Activated T-cell treated with anti-CD3 and anti-CD28 coated beads, Interleukin-2, amount 50 U/mL, for 72 hours (primary cell): ENCODE measurements at places on chromosomes 16 and 17. TPM values are rescaled to one million over a fixed set of nuclear protein-coding genes. Genes with fewer than 3 reads are reported as not detected.

The C1QTNF1 gene
- total RNA-seq: 0.31 TPM

The KRTAP4-3 gene
- not detected for total RNA-seq

The CHST5 gene
- not detected for total RNA-seq

The PRR29 gene
- 0.96 TPM for total RNA-seq

The DPEP2 gene
- 11.4 TPM for total RNA-seq

DNA sequence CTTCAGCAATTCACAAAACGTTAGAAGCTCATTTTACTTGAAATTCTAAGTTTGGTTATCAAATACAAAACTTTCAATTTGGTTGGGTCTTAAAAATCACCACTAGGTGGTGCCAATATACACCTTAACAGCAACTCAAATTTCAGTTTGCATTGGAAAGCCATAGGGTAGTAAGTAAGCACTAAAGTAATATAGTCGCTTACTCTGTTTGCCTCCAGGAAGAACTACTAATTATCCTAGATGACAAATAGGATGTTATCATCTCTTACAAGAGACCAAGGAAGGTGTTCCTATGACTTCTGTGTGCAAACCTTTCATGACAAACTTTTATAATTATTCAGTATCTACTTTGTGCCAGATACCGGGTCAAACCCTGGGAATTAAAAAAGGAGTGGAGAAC is 93.3 kb downstream of the MYO1D start:
- H3K27me3 ChIP-seq: no peaks in the 10 kb centered on the region
- no peak overlapping the region for H3K27ac ChIP-seq
- no peaks in the 10 kb centered on the region for H3K4me1 ChIP-seq
- H3K4me3 ChIP-seq: no peak overlapping the region

DNA sequence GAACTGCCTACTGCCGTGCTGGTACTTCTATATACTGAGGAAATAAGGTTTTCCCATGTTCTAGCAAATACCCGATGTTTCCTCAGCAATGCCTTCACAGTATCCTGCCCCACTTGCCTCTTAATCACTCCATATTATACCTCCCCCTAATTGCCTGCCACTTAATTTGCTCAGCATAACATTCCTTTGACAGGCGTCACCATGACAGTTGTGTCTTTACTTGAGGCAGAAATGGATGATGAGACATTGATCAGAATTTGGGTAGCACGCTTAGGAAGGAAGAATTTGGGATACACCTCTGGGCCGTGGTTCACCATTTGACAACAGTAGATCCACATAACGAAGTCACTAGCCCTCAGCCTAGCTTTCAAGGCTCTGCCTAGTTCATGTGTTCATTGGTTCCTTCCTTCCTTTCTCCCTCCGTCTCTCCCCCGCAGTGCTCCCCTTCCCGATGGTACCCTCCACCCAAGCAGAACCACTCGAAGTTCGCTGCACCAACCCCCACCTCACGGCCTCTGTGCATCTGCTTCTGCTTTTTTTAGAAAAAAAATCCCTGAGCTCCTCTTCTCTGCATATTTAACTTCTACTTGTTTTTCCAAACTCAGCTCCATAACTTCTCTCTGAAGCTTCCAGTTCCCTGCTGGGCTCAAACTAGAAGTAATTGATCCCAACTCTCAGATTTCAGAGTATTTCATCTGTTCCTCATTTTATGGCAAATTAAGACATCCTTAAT is 19.4 kb downstream of the IQCK start:
- H3K4me3 ChIP-seq: no peak overlapping the region
- H3K27ac ChIP-seq: no peak overlapping the region
- H3K27me3 ChIP-seq: no peaks in the 10 kb centered on the region
- no peak for DNase-seq
- H3K36me3 ChIP-seq: no peaks in the 10 kb centered on the region

- H3K4me1 ChIP-seq: no peaks in the 10 kb centered on the region
- peaks cover 50% of the 10 kb centered on the region for H3K27me3 ChIP-seq
- H3K4me3 ChIP-seq: no peak overlapping the region
- no peak overlapping the region for H3K27ac ChIP-seq
These were observed 3.8 kb upstream of the NPTX1 start for GRCh38 chr17:80480248-80480647.

- H3K36me3 ChIP-seq: peaks cover 2% of the 10 kb centered on the region
- no peak overlapping the region for H3K27ac ChIP-seq
- H3K4me3 ChIP-seq: peak overlapping the region; percentile 89
- peaks cover 14% of the 10 kb centered on the region for H3K4me1 ChIP-seq
These were observed 435 bp downstream of the RPRML start for GRCh38 chr17:46978489-46979146.

- H3K4me1 ChIP-seq: peaks cover 28% of the 10 kb centered on the region
- H3K4me3 ChIP-seq: no peak overlapping the region
These were observed 2.6 kb downstream of the ENO3 start for GRCh38 chr17:4953451-4953961.

DNA sequence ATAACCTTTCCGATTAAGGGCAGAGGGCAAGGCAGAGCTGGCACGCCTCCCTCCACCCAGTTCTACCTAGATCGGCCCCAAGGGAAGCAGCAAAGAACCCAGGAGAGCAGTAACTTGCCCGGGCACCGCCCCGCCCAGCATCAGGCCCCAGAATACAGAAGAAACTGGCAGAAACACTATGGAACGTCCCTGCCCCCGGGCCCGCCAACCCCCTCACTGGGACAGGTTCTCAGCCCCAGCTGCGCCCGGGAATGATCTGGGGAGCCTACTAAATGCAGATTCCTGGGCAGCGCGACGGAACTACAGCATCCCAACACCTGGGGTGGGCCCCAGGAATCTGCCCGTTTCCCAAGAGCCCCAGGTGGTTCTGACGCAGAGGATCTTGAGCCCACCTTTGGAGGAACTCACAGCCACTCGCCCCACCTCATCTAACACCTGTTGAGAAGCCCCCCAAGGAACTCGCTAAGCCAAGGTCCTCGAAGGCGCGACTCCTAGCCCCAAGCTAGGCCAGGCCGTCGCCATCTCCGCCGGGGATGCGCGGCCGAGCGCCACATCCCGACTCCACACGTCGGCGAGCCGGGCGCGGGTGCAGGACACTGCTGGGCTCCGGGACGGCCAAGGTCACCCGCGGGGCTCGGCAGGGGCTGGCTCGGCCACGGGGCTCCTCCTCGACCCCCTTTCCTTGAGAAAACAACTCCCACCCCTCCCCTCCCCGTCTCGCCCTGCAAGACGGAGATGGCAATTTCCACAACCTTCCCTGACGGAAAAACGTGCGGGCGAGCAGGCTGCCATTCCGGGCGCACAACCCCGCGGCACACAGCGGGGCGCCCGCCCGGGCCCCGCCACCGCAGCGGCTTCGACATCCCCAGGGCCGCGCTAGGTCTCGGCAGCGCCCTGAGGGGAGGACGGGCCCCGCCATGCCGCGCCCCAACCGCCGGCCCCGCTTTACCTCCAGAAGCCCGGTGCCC is 913 bp downstream of the CDIP1 start:
- peak overlapping the region; percentile 43 for H3K27ac ChIP-seq
- H3K27me3 ChIP-seq: no peaks in the 10 kb centered on the region
- H3K4me1 ChIP-seq: peaks cover 51% of the 10 kb centered on the region

DNA sequence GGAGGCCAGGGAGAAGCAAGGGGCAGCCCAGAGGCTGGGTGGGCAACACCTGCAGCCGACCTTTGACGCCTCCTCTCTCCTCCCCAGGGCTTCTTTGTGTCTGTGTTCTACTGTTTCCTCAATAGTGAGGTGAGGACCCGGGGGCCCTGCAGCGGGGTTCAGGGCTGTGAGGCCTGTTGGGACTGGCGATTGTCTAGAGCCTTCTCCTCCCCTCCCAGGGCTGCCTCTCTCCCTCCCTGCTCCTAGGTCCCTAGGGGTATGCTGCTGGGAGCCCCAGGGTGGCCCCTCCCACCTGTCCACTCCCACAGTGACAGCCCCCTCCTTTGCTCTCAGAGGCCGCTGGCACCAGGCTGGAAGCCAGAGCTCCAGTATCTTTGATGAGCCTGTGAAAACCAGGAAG is 10.8 kb upstream of the SPPL2C start:
- no peak for DNase-seq
- no peak overlapping the region for H3K4me3 ChIP-seq
- no peak overlapping the region for H3K27ac ChIP-seq
- H3K36me3 ChIP-seq: no peaks in the 10 kb centered on the region

DNA sequence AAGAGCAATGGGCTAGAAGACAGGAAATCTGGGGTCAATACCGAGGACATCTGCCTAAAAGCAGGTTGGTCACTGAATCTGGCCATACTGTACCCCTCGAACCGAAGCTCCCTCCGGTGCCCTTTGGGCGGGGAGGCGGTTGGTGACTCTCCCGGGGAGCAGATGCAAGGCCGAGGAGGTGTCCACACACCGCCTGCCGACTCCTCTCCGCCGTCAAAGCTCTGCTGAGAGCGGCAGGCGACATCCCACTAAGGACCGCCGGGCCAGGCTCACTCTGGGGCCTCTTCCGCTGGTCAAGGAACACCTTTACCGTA is 458 bp downstream of the ZNF200 start:
- no peak for DNase-seq
- no peaks in the 10 kb centered on the region for H3K27me3 ChIP-seq
- peaks cover 32% of the 10 kb centered on the region for H3K36me3 ChIP-seq
- peak overlapping the region; percentile 93 for H3K4me3 ChIP-seq

- H3K36me3 ChIP-seq: no peaks in the 10 kb centered on the region
- no peaks in the 10 kb centered on the region for H3K27me3 ChIP-seq
- H3K4me3 ChIP-seq: no peak overlapping the region
- peaks cover 2% of the 10 kb centered on the region for H3K4me1 ChIP-seq
- H3K27ac ChIP-seq: no peak overlapping the region
- no peak for DNase-seq
These were observed 50.8 kb downstream of the DNAH17 start for GRCh38 chr17:78526231-78527025.

DNA sequence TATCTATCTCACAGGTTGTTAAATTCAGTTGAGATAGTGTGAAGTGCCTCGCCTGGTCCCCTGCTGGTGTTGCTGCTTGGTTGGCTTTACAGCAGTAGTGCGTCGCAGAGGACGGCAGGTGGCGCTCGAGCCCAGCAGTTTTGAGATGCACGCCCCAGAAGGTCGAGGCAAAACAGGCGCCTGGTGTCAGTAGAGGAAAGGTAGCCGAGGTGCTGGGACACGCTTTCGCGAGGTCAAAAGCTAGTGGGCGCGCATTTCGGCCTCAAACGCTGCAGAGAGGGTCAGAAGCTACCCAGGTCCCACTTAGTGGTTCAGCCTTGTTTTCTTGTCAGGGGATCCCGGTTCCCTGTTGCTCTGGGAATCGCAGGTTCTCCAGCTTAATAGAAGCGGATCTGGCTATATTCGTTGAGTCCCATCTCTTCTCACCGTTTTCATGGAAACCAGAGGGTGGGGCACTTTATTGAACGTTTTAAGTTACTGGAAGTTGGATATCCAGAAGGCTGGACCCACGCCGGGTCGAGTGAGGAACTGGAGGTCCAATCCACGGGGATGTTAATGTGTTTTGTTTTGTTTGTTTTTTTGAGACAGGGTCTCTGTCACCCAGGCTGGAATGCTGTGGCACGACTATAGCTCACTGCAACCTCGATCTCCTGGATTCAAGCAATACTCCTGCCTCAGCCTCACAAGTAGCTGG is 10.3 kb upstream of the ZFP90 start:
- H3K36me3 ChIP-seq: peaks cover 9% of the 10 kb centered on the region
- H3K27ac ChIP-seq: no peak overlapping the region
- peak; percentile 90 for DNase-seq
- no peaks in the 10 kb centered on the region for H3K27me3 ChIP-seq
- H3K4me1 ChIP-seq: peaks cover 26% of the 10 kb centered on the region

GRCh38 chr16:81337097-81337496 is 22.3 kb downstream of the GAN start:
- H3K4me3 ChIP-seq: peak overlapping the region; percentile 43
- H3K27me3 ChIP-seq: no peaks in the 10 kb centered on the region
- H3K36me3 ChIP-seq: peaks cover 16% of the 10 kb centered on the region
- peaks cover 39% of the 10 kb centered on the region for H3K4me1 ChIP-seq
- H3K27ac ChIP-seq: peak overlapping the region; percentile 59

- DNase-seq: no peak
- H3K36me3 ChIP-seq: no peaks in the 10 kb centered on the region
- no peak overlapping the region for H3K27ac ChIP-seq
- no peaks in the 10 kb centered on the region for H3K27me3 ChIP-seq
- H3K4me1 ChIP-seq: peaks cover 45% of the 10 kb centered on the region
These were observed 223.5 kb downstream of the SPECC1 start for GRCh38 chr17:20232611-20233010.

GRCh38 chr17:22511431-22511830 is 819.1 kb downstream of the KCNJ18 start:
- H3K36me3 ChIP-seq: peaks cover 3% of the 10 kb centered on the region
- H3K27me3 ChIP-seq: no peaks in the 10 kb centered on the region
- DNase-seq: no peak
- H3K4me3 ChIP-seq: no peak overlapping the region
- no peak overlapping the region for H3K27ac ChIP-seq
- no peaks in the 10 kb centered on the region for H3K4me1 ChIP-seq

- DNase-seq: no peak
- peaks cover 8% of the 10 kb centered on the region for H3K36me3 ChIP-seq
- no peak overlapping the region for H3K27ac ChIP-seq
- peak overlapping the region; percentile 65 for H3K4me3 ChIP-seq
- H3K4me1 ChIP-seq: peaks cover 79% of the 10 kb centered on the region
These were observed 61.8 kb downstream of the ARSG start for GRCh38 chr17:68353111-68353521.

GRCh38 chr17:41393294-41393693 is 4.1 kb downstream of the KRT31 start:
- no peak overlapping the region for H3K4me3 ChIP-seq
- DNase-seq: no peak
- H3K36me3 ChIP-seq: no peaks in the 10 kb centered on the region
- H3K27ac ChIP-seq: no peak overlapping the region
- H3K27me3 ChIP-seq: peaks cover 6% of the 10 kb centered on the region
- H3K4me1 ChIP-seq: no peaks in the 10 kb centered on the region

GRCh38 chr16:47777220-47777619 is 316.1 kb downstream of the PHKB start:
- H3K27me3 ChIP-seq: no peaks in the 10 kb centered on the region
- DNase-seq: no peak
- no peak overlapping the region for H3K27ac ChIP-seq
- peaks cover 3% of the 10 kb centered on the region for H3K36me3 ChIP-seq
- peaks cover 23% of the 10 kb centered on the region for H3K4me1 ChIP-seq

DNA sequence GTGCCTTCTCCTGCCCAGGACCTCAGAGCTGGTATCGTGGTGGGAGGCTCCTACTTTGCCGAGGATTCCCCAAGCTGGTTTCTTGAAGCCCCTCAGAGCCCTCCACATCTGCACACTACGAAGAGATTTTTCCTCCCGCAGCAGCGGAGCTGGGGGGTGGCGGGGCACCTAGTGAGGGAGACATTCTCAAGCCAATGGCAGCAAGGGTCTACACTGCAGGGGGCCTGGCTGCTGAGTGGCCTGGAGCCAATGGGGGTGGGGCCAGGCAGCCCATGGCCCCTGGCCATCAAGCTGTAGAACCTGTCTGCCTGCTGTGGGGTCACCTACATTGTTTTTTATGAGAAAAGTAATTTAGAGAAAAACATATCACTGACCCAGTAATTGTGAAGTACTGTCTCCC is 5.0 kb downstream of the SLC26A11 start:
- H3K36me3 ChIP-seq: peaks cover 2% of the 10 kb centered on the region
- H3K4me3 ChIP-seq: no peak overlapping the region
- no peak for DNase-seq
- no peaks in the 10 kb centered on the region for H3K27me3 ChIP-seq
- peaks cover 7% of the 10 kb centered on the region for H3K4me1 ChIP-seq

GRCh38 chr16:66706506-66706880 is 9.9 kb upstream of the CMTM4 start:
- DNase-seq: no peak
- H3K36me3 ChIP-seq: no peaks in the 10 kb centered on the region
- no peak overlapping the region for H3K4me3 ChIP-seq
- no peaks in the 10 kb centered on the region for H3K4me1 ChIP-seq
